ENCODE measurements at places on chromosomes 3 and 15. TPM values are rescaled to one million over a fixed set of nuclear protein-coding genes. Genes with fewer than 3 reads are reported as not detected.

The KIF23 gene
- polyA plus RNA-seq: 0.32 TPM

DNA sequence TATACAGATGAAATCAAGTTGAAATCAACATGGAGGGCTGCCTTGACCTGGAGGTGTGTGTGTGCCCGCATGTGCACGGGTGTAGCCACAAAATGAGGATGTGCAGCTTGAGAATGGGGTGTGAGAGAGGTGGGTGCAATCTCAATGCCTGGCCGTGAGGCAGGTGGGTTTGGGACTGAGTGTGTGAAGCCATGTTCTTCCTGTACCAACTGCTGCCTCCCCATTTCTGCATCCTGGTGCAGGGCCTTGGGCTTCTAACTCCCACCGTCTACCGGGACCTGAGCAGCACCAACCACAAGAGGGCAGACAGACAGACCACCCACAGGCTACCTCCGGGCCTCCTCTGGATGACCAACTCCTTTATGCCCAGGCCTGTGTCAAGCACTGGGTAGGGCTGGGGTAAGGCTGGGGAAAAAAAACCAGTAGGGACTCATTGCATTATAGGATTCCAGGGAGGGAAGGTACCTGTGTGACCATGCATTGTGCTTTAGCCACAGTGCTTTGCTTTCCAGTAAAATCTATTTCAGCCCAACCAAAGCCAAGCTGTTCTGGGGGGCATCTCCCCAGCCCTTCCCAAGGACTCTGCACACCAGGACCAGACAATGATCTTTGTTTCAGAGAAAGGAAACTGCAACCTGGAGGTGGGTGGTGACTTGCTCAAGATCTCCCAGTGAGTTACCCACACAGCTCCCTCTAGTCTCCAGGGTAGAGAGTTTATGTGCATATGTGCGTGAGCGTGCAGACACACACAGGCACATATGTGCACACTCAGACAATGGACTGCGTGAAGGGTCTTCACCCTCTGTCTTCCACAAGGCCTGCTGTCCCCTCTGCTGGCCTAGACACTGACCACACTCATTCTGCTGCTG is 162.2 kb upstream of the TLE3 start:
- H3K4me3 ChIP-seq: no peak overlapping the region
- no peak for DNase-seq
- H3K4me1 ChIP-seq: peaks cover 41% of the 10 kb centered on the region
- no peak overlapping the region for H3K27ac ChIP-seq
- H3K27me3 ChIP-seq: no peaks in the 10 kb centered on the region

GRCh38 chr15:23518104-23518503 is 47.4 kb upstream of the MKRN3 start:
- no peaks in the 10 kb centered on the region for H3K4me1 ChIP-seq
- no peaks in the 10 kb centered on the region for H3K27me3 ChIP-seq
- DNase-seq: no peak
- H3K27ac ChIP-seq: no peak overlapping the region
- H3K36me3 ChIP-seq: no peaks in the 10 kb centered on the region

- peaks cover 7% of the 10 kb centered on the region for H3K4me1 ChIP-seq
- H3K27me3 ChIP-seq: no peaks in the 10 kb centered on the region
- no peak overlapping the region for H3K4me3 ChIP-seq
- no peak for DNase-seq
Observed at GRCh38 chr15:48719668-48720067, 74.2 kb upstream of the FBN1 start.

DNA sequence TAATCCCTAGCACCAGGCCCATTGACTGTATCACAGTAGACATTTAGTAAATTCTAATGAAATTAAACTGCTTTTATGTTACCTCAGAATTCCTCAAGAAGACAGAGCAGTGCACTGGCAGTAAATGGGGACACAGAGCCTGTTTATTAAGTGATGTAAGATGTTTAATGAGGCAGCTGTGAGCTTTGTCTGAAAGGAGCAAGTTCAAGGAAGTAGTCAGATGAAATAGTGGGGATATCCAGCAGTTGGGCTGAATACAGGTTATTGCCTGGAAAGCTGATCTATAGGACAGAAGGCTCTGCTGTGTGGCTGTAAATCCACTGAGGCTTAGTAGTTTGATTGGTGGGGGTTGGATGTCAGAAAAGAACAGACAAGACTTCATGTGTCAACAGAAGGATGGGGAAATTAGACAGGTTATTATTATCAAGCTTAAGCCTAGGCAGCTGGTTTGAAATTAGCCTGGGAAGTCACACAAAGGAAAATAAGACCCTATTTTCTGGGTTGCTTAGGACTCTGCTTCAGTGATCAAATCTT is 62.2 kb downstream of the PFN2 start:
- H3K4me3 ChIP-seq: no peak overlapping the region
- H3K27me3 ChIP-seq: no peaks in the 10 kb centered on the region
- H3K27ac ChIP-seq: no peak overlapping the region
- DNase-seq: no peak
- H3K36me3 ChIP-seq: peaks cover 10% of the 10 kb centered on the region
- no peaks in the 10 kb centered on the region for H3K4me1 ChIP-seq

GRCh38 chr15:31255732-31256377 is 70.8 kb upstream of the KLF13 start:
- H3K4me3 ChIP-seq: no peak overlapping the region
- H3K27ac ChIP-seq: no peak overlapping the region
- no peaks in the 10 kb centered on the region for H3K27me3 ChIP-seq
- peaks cover 4% of the 10 kb centered on the region for H3K4me1 ChIP-seq
- no peaks in the 10 kb centered on the region for H3K36me3 ChIP-seq
- DNase-seq: no peak

GRCh38 chr3:128605091-128606046 is 45.2 kb downstream of the RPN1 start:
- no peak for DNase-seq
- no peaks in the 10 kb centered on the region for H3K36me3 ChIP-seq
- no peak overlapping the region for H3K27ac ChIP-seq

DNA sequence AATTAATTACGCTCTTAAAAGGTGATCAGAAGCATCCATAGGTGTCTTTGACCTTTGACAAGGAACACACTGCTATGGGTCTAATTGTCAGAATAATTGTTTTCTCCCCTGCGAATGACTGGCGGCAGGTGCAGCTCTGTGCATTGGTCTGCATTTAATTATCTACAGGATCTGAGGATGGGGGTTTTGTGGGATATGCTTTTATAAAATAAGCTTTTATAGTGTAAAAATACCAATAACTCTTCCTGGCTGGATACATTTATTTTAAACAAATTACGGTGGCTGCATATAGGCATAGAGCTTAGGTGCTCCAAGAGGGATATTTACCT is 201.6 kb upstream of the RGMA start:
- no peak overlapping the region for H3K4me3 ChIP-seq
- H3K27ac ChIP-seq: no peak overlapping the region
- no peak for DNase-seq
- no peaks in the 10 kb centered on the region for H3K4me1 ChIP-seq
- H3K27me3 ChIP-seq: no peaks in the 10 kb centered on the region
- H3K36me3 ChIP-seq: no peaks in the 10 kb centered on the region

DNA sequence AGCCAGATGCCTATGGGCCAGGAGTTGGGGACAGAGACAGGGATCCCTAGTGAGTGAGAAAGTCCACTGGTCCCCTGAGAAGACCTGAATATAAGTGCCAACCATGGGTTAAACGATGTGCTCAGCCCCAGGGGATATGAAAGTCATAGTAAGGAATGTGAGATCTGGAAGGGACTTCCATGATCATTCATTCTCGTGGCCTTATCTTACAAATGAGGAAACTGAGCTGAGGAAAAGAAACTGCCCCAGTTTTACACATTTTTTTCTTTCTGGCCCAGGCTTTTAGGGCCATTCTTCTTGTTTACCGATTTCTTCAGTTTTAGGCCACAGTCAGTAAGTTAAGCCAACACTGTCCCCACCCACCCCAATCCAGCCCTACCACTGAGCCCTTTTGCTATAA is 11.1 kb downstream of the CD80 start:
- no peak for DNase-seq
- no peaks in the 10 kb centered on the region for H3K4me1 ChIP-seq
- no peaks in the 10 kb centered on the region for H3K36me3 ChIP-seq

DNA sequence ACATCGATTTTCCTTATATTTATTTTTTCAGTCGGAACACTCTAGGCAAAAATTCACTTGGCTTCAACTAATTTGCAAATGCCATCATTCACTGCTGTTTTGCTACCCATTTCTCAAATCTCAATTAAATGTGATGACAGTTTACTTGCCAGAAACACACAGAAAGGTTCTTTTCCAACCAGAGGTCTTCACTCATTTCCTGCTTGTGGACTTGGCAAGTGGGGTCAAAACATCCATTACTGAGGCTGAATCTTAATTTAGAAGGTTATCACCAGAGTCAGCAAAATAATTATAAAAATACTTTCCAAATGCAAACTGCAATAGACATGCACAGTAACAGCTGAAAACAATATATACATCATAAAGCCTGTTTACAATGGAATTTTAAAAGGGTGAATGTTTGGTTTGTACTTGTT is 625.4 kb upstream of the TBL1XR1 start:
- no peaks in the 10 kb centered on the region for H3K36me3 ChIP-seq
- no peak for DNase-seq
- H3K4me3 ChIP-seq: no peak overlapping the region
- H3K4me1 ChIP-seq: peaks cover 57% of the 10 kb centered on the region
- no peak overlapping the region for H3K27ac ChIP-seq

DNA sequence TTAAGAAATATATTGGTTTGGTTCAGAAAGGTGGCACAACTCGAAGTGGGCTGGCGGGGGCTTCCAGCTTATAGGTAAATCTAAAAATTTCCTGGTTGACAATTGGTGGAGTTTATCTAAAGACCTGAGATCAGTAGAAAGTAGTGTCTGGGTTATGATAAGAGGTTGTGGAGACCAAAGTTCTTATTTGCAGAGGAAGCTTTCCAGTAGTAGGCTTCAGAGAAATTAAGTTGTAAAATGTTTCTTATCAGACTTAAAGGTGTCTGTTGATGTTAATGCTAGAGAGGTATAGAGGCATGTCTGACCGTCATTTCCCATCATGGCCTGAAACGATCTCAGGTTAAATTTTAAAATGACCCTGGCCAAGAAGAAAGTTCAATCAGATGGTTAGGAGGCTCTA is 565.2 kb upstream of the DPPA4 start:
- no peaks in the 10 kb centered on the region for H3K36me3 ChIP-seq
- H3K27ac ChIP-seq: no peak overlapping the region
- no peak for DNase-seq
- H3K4me1 ChIP-seq: no peaks in the 10 kb centered on the region
- no peaks in the 10 kb centered on the region for H3K27me3 ChIP-seq

- no peak for DNase-seq
- H3K4me3 ChIP-seq: no peak overlapping the region
- H3K36me3 ChIP-seq: no peaks in the 10 kb centered on the region
- H3K27me3 ChIP-seq: no peaks in the 10 kb centered on the region
- no peak overlapping the region for H3K27ac ChIP-seq
- H3K4me1 ChIP-seq: peaks cover 13% of the 10 kb centered on the region
Observed at GRCh38 chr15:23424111-23424904, 22.7 kb downstream of the GOLGA6L2 start.

- no peaks in the 10 kb centered on the region for H3K36me3 ChIP-seq
- no peak for DNase-seq
- H3K4me3 ChIP-seq: no peak overlapping the region
Observed at GRCh38 chr3:52195823-52196331, 2.1 kb upstream of the ALAS1 start.

DNA sequence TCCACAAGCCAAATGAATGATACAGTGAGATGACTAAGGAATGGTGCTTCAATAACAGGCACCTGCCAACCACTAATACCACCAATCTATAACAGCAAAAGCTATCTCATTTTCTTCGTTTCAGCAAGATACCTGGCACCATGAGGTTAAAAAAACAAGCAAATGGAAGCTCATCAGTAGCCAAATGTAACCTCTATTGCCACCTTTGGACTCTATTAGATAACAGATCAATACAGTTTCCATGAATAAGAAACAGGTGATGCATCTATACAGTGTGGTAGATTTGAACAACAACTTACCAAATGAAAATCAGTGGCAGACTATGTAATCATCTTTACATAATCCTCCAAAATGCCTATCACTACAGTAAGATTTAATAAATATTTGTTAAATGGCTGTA is 32.8 kb downstream of the PLOD2 start:
- H3K27me3 ChIP-seq: no peaks in the 10 kb centered on the region
- no peak overlapping the region for H3K4me3 ChIP-seq
- H3K36me3 ChIP-seq: no peaks in the 10 kb centered on the region
- H3K27ac ChIP-seq: no peak overlapping the region

DNA sequence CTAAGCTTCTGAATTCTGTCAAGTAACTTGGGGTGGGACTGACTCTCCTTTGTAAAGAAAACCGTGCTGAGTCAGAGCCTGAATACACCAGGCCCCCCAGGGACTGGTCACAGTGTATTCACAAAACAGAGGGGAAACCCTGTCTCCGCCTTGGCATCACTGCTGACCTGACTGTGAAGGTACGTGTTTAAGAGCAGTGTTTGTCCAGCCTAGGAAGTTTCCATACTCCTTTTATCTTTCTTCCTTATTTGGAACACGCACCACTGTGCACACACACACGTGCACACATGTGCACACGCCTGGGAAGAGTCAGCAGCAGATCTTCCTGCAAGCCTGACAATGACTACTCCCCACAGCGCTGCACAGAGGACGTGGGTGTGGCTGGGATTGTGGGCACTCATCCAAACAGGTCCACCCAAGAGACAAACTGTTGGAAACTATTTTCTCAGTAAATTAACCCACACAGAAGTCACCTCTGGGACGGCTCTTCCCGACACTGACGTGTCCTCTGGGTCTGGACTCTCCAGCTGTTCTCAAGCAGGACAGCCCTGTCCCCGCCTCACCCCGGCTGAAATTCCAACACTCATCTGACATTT is 87.7 kb downstream of the ATP10A start:
- peak; percentile 81 for DNase-seq
- no peaks in the 10 kb centered on the region for H3K27me3 ChIP-seq
- peaks cover under 1% of the 10 kb centered on the region for H3K36me3 ChIP-seq
- H3K27ac ChIP-seq: peak overlapping the region; percentile 45
- no peak overlapping the region for H3K4me3 ChIP-seq
- H3K4me1 ChIP-seq: peaks cover 13% of the 10 kb centered on the region

The ZIC1 gene
- not detected for polyA plus RNA-seq

GRCh38 chr3:11204697-11205348 is 50.5 kb downstream of the HRH1 start:
- no peak overlapping the region for H3K27ac ChIP-seq
- DNase-seq: no peak
- H3K27me3 ChIP-seq: no peaks in the 10 kb centered on the region
- peaks cover 12% of the 10 kb centered on the region for H3K4me1 ChIP-seq

The ONECUT1 gene
- polyA plus RNA-seq: not detected

- no peaks in the 10 kb centered on the region for H3K4me1 ChIP-seq
- H3K27me3 ChIP-seq: no peaks in the 10 kb centered on the region
- H3K4me3 ChIP-seq: no peak overlapping the region
- H3K36me3 ChIP-seq: no peaks in the 10 kb centered on the region
- no peak for DNase-seq
Observed at GRCh38 chr3:181252631-181253030, 263.1 kb upstream of the DNAJC19 start.
